ENCODE measurements at places on chromosomes 16 and 17.

- DNase-seq, result no peak
These were observed 1107.3 kb upstream of the EEF2KMT start for GRCh38 chr16:6204945-6205344.

- no peak for DNase-seq
These were observed 126.0 kb downstream of the RAB11FIP4 start for GRCh38 chr17:31517524-31517923.

GRCh38 chr17:71098071-71098470 is 928.7 kb downstream of the KCNJ2 start:
- DNase-seq, result no peak

DNA sequence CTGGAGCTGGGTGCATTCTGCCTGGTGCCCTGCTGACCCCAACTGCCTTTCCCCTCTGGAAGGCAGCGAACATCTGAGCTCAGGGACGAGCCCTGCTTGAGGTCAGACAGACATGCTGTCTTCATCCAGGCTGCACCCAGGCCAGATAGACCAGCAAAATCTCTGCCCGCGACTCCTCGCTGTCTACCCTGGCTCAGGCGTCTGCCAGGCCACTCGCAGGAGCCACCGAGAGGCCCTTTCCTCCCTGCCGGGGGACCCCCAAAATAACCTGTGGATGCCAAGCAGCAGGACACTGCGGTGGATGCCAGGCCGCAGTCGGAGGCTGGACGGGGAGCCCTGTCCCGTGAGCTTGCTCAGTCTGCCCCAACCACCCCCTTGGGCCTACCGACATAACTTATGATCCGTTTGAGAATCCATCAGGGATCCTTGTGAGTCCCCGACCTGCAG is 3.3 kb upstream of the SLC25A10 start:
- no peak for DNase-seq

GRCh38 chr17:77915594-77916021 is 42.9 kb upstream of the TNRC6C start:
- DNase-seq, result no peak

DNA sequence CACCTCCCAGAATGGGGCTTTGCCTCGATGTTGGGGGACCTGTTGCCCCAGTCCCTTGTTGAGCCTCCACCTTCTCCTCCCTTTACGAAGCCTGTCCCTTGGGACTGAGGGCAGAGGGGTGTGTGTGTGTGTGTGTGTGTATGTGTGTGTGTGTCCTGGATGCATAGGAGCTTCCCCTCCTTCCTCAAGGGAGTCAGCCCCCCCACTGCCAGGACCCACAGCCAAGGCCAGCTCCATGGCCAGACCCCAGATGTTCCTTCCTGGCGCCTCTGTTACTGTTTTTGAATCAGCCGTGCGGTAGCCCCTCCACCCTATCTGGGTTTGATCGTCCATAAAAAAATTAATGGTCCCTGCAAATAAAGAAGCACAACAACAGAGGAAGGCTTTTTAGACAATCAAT is 17.7 kb upstream of the DOK4 start:
- no peak for DNase-seq

GRCh38 chr17:79176792-79177601 is 102.4 kb downstream of the ENGASE start:
- no peak for DNase-seq

- no peak for DNase-seq
These were observed 7.6 kb downstream of the SLC46A1 start for GRCh38 chr17:28398280-28398981.

GRCh38 chr16:51151435-51151960 is 428 bp upstream of the SALL1 start:
- no peak for DNase-seq

DNA sequence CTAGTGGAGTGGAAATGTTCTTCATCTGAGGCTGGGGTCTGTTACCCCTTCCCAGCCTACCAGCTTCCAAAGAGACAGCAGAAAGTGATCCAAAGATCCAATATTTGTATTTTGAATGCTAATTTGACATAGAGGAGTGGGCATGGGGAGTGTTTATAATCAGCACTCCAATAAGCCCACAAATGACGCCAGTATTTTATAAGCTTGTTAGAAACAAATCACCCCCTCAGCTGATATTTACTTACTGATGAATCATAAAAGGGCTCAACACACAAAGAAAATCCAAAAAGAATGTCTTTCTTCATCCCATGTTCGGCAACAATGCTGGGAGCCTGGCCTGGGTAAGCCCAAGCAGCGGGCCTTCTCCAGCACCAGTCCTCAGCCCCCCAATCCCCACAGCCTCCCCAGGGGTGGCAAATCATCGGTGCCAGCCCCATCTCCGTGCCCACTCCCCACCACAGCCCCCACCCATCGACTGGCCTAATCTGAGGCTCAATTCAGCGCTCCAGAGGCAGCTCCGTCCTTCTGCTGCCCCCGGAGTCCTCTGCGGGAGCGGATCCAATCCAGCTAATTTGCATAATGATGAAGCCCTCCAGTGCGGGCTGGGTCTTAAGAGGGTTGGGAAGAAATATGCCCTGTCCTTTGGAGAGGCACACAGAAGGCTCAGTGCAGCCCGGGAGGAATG is 169.5 kb downstream of the C16orf78 start:
- no peak for DNase-seq

GRCh38 chr16:87127061-87127765 is 190.0 kb downstream of the C16orf95 start:
- DNase-seq, result no peak

DNA sequence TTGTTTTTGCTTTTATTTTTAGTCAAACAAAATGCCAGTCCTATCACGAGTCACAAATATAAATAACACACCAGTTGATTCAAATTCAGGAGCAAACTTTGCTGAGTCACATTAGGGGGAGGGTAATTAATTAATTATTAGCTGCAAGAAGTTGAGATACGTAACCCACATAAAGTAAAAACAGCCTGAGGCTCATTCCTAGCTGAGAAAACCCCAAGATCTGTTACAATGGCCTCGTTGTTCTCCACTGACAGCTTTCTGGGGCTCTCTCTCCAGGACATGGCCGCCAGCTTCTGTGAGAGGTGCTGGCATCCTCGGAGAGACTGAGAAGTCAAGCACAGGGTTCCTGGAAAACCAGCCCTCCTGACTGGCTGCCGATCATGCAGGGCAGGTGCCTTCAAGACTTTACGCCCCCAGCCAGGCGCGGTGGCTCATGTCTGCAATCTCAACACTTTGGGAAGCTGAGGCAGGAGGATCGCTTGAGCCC is 11.1 kb downstream of the RAB40B start:
- DNase-seq, result no peak

- no peak for DNase-seq
These were observed 112.6 kb downstream of the IRF8 start for GRCh38 chr16:86011532-86011931.

- no peak for DNase-seq
These were observed 1.0 kb downstream of the GABARAP start for GRCh38 chr17:7241090-7241733.

- no peak for DNase-seq
These were observed 16.6 kb downstream of the MYO15B start for GRCh38 chr17:75604034-75604695.

GRCh38 chr17:34892461-34893249 is 68.6 kb downstream of the CCT6B start:
- DNase-seq, result no peak

DNA sequence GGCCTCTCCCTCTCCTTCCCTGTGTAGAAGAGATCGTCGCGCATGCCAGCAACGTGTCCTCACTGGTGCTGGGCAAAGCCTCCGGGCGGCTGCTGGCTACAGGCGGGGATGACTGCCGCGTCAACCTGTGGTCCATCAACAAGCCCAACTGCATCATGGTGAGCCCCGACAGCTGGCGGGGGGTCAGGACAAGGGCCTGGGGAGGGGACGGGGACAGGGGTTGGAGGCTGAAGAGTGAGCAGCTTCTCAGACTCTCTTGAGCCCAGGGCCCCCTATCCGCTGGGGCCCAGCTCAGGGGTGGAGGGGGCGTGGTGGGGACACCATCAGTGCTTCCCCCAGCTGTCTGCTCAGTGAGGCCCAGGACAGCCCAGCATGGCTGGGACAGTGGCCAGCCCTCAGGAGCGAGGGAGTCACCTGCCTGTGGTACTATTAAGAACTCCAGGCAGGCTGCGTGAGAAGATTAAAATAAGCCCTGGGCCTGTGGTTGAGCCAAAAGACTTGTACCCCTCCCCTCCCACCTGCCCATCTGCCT is 6.2 kb downstream of the KATNB1 start:
- DNase-seq, result no peak

- no peak for DNase-seq
These were observed 9.1 kb upstream of the CRISPLD2 start for GRCh38 chr16:84810518-84811273.

DNA sequence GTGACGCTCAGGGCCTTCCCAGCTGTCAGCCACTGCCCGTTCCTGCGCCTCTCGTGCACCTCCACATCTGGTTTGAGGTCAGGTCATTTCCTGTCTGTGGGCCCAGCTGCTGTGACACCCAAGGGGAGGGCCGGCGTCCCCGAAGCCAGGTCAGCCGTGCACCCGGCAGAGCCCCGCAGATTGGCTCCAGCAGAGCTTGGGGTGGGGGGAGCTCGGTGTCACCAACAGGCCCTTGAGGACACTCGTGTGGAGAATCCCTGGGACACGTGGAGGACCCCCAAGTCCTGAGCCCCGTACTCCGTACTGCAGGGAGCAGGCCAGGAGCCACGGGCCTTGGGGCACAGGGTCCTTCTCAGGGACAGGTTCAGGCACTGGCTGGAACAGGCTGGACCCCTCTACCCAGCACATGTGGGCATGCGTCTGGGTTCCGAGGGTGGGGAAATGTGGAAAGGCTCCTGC is 4.8 kb downstream of the SPATA2L start:
- DNase-seq, result no peak

- no peak for DNase-seq
These were observed 53.8 kb downstream of the CCDC57 start for GRCh38 chr17:82158825-82159224.

GRCh38 chr17:75915268-75915667 is 10.6 kb upstream of the MRPL38 start:
- DNase-seq, result no peak

DNA sequence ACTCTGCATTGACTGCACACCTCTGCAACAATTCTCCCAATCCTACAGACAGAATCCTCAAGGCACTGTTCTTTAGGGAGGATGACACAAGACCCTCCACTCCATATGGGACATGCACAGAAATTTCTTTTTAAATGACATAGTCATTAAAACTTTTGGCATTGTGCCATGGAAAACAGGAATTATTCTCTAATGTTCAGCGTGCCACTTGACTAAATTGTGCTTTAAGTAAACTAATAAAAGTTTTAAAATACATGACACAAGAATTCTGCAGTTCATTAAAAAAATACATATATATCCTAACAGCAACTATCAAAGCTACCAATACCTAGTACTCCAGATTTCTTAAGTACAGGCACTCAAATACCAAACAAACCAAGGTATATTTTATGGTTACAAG is 16.0 kb downstream of the CEP112 start:
- no peak for DNase-seq

DNA sequence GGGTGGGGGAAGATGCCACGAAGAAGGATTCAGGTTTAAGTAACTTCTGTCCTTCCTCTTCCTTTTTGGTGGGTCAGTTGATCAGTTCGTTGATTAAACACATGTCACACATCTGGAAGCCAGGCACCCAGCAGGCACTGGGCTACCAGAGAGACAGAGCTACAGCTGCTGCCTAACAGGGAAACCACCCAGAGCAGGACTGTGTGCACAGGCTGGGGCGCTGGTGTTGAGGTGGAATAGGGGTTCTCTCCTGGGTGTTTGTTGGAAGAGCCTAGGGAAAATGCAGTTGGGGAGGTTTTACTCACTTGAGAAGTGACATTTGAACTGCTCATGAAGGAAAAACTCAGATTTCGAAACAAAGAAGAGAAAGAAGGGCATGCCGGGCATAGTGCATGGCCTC is 152.4 kb downstream of the IRX5 start:
- no peak for DNase-seq

- no peak for DNase-seq
These were observed 30.7 kb upstream of the MED9 start for GRCh38 chr17:17445925-17446665.

GRCh38 chr17:80649672-80650330 is 105.2 kb downstream of the RPTOR start:
- DNase-seq, result peak; percentile 33

GRCh38 chr17:29709866-29710519 is 87.3 kb upstream of the CORO6 start:
- DNase-seq, result no peak

- no peak for DNase-seq
These were observed 8.2 kb upstream of the CIITA start for GRCh38 chr16:10868596-10869469.

DNA sequence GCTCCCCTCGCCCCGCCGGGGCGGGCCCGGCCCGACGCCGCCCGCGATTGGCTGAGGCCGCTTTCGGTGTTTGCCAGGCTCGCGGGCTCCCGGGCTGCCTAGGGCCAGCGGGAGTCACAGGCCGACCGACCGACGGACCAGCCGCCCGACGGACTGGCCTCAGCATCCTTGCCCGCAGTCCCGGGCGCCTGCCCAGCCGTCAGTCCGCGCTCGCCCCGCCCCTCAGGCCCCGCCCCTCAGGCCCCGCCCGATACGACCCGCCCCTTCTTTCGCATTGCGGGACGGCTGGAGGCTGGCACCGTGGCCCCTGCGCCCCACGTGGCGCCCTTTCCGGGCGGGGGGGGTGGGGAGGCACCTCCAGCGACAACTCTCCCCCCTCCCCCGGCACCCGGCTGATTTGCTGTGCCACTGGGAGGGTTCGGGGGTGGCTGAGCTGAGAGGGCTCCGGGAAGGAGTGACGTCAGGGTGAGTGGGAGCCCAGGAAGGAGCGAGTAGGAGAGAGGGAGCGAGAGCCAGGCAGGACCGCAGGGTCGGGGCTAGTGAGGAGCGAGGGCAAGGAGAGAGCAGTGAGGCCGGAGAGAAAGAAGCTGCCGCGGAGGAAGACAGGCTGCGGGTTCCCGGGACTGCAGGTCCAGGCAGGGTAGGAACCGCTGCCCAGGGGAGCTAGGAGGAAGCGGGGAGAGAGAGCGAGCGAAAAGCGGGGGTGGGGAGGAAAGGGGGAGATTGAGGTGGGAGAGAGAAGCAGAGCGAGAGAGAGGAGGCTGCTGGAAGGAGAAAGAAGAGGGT is at the start of gene ASPHD1:
ASPHD1 (plus strand) TSS at position 387 of the 786 bp plus-strand sequence. CDS start 484 bp downstream, outside the sequence.
- peak; percentile 58 for DNase-seq

GRCh38 chr17:55931446-55931845 is 180.6 kb downstream of the PCTP start:
- no peak for DNase-seq

- no peak for DNase-seq
These were observed 825 bp downstream of the HASPIN start for GRCh38 chr17:3724378-3725077.

DNA sequence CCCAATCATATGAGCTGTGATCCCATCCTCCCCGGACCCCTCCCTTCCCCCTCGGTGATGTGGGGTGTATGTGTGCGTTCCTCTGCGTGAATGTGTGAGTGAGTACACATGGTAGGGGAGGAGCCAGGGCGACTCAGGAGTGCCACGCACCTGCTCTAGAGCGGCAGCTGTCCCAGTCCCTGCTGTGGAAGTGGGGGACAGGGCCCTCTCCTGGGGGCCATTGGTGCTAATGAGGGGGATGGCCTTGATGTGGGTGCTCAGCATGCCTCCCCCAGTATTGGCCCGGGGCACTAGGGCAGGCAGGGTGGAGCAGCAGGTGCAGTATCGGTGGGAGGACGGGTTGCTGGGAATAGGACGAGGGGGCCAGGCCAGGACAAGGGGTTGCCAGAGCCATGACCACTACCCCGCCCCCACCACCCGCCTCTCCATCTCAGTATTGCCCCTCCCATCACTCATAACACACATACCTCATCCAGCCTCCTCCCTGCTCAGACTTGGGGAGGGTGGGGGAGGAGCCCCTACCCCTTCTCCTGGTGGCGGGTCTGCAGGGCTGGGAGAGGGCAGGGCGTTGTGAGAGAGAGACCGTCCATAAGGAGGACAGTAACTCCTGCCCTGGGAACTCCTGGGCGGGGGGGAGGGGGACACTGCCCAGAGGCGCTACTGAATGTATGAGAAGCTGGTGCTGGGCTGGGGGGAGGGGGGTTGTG is 8.5 kb downstream of the NR1D1 start:
- no peak for DNase-seq

Measured in activated naive CD4-positive, alpha-beta T cell (primary cell).